ENCODE measurements at places on chromosomes 5 and 9. TPM values are rescaled to one million over a fixed set of nuclear protein-coding genes. Genes with fewer than 3 reads are reported as not detected.

DNA sequence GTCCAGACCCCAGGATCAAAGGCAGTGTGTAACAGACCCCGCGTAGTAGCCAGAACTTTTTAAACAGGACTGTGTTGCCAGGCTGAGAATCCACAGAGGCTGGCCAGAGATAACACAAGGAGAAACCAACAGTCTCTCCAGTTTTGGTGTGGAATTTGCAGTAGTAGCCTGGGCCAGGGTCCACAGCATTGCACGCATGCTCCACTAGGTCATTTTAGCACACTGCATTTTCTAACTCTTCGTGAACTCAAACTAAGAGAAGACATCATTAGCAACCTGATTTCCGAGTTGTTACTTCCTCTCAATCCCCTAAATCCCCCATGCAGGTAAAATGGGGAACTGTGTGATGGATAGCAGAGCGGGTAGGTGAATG lies 119.6 kb downstream of the BOD1 start:
- no peak overlapping the region for H3K27ac ChIP-seq
- H3K4me1 ChIP-seq = no peaks in the 10 kb centered on the region
- no peak for DNase-seq
- no peaks in the 10 kb centered on the region for H3K27me3 ChIP-seq
- H3K4me3 ChIP-seq = no peak overlapping the region

DNA sequence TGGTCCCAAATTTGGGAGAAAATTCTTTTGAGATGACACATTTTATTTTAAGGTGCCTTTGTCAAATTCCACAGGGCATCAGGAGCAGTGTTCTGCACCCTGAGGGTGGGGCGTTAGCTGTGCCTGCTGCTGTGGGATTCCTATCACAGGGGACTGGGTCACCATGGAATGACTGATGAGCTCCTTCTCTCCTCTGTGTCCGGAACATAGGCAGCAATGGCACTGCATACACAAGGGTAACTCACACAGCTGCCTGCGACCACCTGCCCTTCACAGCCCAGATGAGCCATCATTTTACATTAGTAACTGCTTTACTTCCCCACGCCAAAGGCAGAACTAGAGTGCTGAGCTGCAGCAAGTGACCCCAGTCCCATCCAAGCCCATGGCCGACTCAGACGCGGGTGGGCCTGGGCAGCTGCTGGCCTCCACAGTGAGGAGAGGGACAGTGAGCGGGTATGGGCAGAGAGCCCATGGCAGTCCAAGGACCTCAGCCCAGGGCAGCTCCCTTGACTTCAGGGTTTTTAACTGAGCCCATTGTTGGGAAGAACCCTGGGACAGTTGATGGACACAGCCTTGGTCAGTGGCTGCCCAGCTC lies 93.7 kb downstream of the GADD45G start:
- no peak overlapping the region for H3K4me3 ChIP-seq
- H3K4me1 ChIP-seq = no peaks in the 10 kb centered on the region
- no peaks in the 10 kb centered on the region for H3K27me3 ChIP-seq
- DNase-seq = no peak
- H3K27ac ChIP-seq = no peak overlapping the region

The LECT2 gene
- total RNA-seq = not detected

DNA sequence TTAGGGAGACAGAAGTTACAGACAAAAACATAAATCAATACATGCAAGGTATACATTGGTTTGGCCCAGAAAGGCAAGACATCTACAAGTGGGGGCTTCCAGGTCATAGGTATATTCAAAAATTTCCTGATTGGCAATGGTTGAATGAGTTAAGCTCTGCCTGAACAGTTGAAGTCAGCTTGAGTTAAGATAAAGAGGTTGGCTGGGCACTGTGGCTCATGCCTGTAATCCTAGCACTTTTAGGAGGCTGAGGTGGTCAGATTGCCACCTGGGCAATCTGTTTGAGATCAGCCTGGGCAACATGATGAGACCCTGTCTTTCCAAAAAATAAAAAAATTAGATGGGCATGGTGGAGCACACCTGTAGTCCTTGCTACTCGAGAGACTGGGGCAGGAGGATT lies 16.3 kb downstream of the TMC1 start:
- peak overlapping the region; percentile 48 for H3K27ac ChIP-seq
- H3K27me3 ChIP-seq = no peaks in the 10 kb centered on the region
- no peaks in the 10 kb centered on the region for H3K36me3 ChIP-seq
- DNase-seq = no peak
- peaks cover 2% of the 10 kb centered on the region for H3K4me1 ChIP-seq
- H3K4me3 ChIP-seq = no peak overlapping the region

The HTR1A gene
- total RNA-seq = not detected

DNA sequence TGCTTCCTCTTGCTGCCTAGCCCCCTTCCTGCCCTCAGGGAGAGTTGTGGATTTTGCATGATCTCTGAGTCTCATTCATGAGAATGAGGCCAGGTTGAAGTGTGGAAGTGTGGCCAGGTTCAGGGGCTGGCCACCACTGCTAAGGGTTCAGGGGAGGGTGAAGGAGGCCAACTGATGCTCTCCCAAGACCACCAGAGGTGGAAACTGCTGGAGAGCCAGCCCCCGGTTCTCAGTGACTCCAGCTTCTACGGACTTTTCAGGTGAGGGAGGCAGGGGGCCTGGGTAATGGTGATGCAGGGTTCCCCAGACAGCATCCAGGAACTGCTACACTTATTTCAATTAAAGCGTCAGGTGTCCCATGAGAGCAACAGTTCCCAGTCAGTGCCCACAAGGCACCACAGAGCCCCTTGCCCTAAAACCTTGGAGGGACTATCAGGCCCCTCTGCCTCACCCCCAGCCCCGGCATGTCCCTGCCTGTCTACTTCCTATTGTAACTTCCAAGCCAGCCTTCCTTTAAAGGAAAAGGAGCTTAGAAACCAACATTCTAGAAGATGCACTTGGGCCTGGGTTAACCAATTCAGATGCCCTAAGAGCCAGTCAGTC lies 50.1 kb downstream of the AMBP start:
- H3K36me3 ChIP-seq = no peaks in the 10 kb centered on the region
- DNase-seq = no peak
- no peak overlapping the region for H3K4me3 ChIP-seq
- no peak overlapping the region for H3K27ac ChIP-seq
- H3K4me1 ChIP-seq = no peaks in the 10 kb centered on the region
- H3K27me3 ChIP-seq = no peaks in the 10 kb centered on the region

The ZNF354C gene
- 4.3 TPM for total RNA-seq

DNA sequence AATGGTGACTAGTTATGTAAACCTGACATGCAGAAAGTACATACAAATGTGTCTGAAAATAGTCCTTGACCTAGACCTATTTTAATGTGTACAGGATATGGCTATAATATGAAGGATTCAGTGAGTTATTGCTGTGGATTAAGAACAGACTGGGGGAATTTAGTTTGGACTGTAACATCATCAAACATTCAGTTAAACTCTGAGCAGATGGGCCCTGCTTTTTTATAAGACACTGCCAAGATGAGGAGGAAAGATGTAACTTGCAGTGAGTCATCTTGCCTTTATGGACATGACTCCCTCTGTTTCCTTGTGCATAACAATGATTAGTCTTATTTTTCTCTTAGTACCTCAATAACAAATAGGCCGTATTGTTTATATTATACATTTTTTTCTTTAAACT lies 12.2 kb downstream of the PPP3R2 start:
- no peak for DNase-seq
- no peaks in the 10 kb centered on the region for H3K27me3 ChIP-seq
- H3K27ac ChIP-seq = no peak overlapping the region
- no peak overlapping the region for H3K4me3 ChIP-seq
- no peaks in the 10 kb centered on the region for H3K36me3 ChIP-seq

The CHSY3 gene
- total RNA-seq = not detected

The KCNIP1 gene
- total RNA-seq = not detected

The GHR gene
- total RNA-seq = 0.05 TPM
